ENCODE measurements at places on chromosomes 13 and 19.

DNA sequence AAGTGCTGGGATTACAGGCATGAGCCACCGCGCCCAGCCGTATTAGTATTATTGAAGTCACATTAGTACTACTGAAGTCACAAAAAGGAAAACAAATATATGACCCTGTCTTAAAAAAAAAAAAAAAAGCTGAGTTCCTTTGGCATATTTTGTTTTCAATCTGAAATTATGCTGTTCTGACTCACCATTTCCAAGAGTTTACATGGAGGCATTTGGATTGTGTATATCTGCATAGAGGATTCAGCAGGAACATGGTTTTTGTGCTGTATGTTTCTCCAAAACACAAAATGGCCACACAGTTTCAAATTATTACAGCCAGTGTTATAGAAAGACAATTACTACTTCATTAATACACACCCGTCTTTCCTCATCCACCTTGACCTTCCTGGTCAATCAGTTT is 103.5 kb upstream of the TSC22D1 start:
- no peak for DNase-seq

DNA sequence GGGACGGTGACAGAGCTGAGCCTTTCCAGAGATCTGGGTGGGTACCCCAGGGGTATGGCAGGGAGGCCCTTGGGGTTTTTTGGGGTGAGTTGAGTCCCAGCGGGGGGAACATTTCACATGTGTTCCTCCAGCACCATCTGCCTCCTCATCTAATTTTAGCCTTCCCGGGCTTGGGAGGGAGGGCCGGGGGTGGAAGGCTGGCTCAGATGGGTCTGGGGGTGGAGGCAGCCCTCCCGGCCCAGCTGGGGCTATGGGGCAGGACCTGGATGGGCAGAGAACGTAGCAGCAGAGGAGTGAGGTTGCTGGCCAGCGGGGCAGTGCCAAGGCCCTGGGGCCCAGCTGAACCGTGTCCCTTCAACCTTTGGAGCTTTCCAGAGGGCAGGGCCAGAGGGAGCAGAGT is 23.5 kb downstream of the ADGRL1 start:
- DNase-seq, result no peak

DNA sequence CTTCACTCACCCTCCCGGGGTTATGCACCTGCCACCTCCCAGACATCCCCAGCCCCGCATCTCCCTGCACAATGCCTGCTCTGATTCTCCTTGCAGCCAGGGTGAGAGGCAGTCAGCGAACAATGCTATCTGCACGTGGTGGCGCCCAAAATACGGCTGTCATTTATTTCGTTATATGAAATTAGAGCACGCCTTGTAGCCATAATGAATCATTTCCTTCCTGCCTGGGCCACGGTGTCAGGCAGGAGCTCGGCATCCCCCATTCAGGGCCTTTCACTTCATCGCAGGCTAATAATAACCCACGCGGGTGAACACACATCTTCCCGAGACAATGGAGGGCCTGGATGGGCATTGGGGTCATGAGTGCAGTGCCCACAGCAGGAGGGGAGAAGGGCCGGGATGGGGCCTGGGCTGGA is 143.8 kb upstream of the ZNF507 start:
- DNase-seq, result no peak

DNA sequence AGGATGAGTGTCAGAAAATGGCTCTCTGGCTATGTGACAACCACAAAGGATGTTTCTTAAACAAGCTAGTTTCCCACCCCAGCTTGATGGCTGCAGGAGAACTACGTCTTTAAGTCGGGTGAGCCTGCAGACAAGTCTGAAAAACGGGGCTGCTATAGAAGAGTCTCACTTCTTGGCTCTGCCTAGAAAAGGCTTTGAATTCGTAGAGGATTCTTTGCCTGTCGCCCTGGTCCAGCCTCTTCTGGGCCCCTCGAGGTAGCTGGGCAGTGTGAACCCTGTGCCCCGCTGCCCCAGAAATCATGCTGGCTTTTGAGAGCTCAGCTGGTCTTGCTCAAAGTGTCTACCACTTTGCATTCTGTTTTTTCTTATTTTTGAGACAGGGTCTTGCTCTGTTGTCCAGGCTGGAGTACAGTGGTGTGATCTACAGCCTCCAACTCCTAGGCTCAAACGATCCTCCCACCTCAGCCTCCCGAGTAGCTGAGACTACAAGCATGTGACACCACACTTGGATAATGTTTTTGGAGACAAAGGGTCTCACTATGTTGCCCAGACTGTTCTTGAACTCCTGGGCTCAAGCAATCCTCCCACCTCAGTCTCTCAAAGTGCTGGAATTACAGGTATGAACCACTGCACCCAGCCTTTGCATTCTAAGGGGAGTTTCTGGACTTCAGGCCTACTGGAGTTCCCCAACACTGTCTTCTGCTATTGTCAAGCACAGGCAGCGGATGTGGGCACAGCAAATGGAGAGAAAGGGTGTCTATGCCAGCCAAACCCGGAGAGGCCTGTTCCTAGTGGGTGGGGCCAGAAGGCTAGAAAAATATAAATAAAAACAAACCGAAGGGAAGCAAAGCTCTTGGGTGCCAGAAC is 6.5 kb downstream of the CEBPA start:
- no peak for DNase-seq

DNA sequence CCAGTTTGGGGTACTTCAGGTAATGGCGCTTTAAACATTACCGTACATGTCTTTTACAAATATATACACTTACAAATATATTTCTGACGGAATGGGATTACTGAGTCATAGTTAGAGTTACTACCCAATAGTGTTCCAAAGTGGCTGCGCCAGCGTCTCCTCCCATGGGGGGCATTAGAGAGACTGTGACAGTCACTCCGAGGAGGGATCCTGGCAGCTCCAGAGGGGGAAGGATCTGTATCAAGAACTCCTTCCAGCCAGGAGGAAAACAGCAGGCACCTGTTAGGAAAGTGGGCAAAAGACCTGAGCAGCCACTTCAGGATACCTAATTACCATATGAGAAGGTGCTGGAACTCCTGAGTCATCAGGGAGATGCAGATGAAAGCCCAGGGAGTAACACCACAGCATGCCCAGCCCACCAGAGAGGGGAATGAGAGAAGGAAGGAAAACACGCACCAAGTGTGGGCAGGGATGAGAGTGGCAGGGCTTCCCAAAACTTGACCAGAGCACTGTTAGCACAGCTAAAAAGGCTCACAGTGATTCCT is 52.9 kb downstream of the SLC7A9 start:
- DNase-seq, result no peak

GRCh38 chr19:42140125-42140754 is 8.0 kb upstream of the POU2F2 start:
- DNase-seq, result no peak

- DNase-seq, result no peak
These were observed 463.5 kb downstream of the GPC6 start for GRCh38 chr13:93690139-93690538.

DNA sequence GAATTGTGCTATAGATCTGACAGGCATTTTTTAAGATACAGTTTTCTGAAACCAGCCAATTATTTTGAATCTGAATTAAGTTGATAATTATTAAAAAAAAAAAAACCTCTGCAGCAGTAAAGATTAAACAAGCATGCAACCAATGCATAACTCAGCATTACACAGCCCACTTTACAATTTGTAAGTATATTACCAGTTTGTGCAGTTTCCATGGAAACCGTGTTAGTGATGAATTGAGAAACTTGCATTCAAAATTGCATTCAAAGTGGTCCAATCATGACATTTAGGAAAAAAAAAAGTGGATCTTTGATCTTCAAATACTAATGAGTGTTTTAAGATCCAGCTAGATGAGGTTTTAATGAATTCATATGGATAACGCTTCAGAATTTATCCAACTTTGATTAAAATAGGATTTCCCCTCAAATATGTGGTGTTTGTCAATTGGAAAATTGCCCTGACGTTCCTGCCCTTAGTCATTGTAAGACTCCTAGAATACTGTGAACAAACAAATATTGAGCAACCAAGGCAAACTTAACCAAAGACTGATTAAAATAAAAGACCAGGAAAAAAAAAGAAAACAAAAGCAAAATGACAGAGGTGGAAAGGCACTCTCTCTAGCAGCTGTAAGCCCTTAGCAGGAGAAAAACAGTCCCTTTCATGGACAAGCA is 314.8 kb upstream of the MAB21L1 start:
- DNase-seq, result no peak

DNA sequence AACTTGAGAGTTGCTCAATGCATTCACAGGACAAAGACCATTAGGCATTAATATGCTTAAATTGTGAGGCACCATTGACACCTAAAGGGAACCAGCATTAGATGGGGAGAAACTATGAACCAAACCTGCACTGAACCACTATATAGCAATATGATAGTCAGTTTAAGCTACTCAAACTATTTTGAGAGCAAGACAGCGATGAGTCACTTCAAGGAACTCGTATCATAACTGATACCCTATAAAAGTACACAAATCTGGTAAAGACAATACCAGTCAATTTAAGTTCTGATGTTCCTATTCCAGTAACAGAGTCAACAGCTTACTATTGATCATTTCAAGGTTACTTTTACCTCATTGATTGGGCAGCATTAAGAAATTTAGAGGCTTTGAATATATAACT is 151.3 kb upstream of the ATXN8OS start:
- no peak for DNase-seq

GRCh38 chr13:79434556-79434955 is 28.5 kb upstream of the RBM26 start:
- no peak for DNase-seq

GRCh38 chr13:46389457-46390451 is 2.7 kb upstream of the RUBCNL start:
- no peak for DNase-seq

- DNase-seq, result no peak
These were observed 52.8 kb downstream of the RUBCNL start for GRCh38 chr13:46334035-46334822.

GRCh38 chr19:54659300-54659699 is 3.5 kb upstream of the LILRB4 start:
- DNase-seq, result no peak

- DNase-seq, result no peak
These were observed 1.2 kb downstream of the RCBTB2 start for GRCh38 chr13:48531416-48532255.

DNA sequence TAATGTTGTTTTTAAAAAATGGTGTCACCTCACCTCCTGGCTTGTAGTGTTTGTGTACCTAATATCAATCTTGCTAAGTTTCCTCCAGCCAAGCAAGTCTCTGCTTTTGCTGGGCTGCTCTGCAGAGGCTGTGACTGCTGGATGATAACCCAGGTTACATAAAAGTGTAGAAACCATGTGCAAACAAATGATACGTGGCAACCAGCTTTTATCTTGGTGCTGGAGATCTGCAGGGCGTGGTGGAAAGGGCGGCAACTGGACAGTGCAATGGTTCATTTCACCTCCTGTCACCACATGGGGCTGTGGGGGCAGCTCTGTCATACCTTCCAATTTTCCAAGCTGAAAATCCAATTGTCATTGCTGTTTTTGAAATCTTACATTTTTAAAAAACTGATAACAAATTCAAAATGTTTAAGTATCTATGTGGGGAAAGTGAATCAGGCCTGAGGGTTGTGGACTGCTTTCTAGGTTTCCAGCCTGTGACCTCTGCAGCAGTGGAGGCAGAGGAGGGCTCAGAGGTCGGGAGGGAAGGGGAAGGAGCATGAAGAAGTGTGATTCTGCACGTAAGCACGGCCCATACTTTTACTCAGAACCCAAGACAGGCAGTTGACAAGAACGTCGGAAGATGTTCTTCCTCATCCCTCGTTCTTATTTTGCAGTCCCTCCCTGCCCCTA is 9.7 kb downstream of the GPR42 start:
- no peak for DNase-seq

DNA sequence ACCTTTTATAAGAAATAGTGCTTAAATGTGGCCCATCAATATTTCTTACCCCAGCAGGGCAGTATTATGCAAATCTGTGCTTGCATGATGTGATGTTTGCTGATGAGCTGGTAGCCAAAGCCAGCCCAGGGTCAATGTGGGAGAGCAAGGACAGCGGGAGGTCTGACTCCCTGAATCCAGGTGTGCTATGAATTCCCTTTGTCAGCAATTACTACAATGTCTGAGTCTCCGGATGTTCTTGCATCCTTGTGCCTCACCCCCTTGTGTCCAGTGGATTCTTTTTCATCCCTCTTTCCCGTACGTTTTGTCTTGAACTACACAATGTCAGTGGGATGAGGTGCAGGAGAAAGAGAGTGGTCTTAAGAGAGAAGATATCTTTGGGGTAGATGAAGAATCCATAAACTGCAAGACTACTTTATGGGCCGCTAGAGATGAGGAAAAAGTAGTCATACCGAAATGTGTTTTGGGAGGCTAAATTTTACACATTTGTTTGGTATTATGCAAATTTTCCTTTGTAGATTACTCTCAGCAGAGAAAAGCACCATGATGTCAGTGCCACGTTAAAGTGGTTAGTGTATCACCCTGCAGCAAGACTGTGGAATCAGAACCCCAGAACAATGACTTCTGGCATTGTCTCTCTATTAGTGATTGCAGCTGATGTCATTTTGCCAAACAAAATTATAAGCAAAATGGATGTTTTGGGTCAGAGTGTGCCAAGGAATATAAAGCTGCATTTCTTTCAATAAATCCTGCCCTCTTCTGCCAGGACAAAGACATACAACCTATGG is 53.5 kb upstream of the TSHZ3 start:
- no peak for DNase-seq

GRCh38 chr19:10110972-10111317 is 548 bp upstream of the P2RY11 start:
- no peak for DNase-seq

- no peak for DNase-seq
These were observed 72.3 kb upstream of the C1QTNF9B start for GRCh38 chr13:23969647-23970046.

DNA sequence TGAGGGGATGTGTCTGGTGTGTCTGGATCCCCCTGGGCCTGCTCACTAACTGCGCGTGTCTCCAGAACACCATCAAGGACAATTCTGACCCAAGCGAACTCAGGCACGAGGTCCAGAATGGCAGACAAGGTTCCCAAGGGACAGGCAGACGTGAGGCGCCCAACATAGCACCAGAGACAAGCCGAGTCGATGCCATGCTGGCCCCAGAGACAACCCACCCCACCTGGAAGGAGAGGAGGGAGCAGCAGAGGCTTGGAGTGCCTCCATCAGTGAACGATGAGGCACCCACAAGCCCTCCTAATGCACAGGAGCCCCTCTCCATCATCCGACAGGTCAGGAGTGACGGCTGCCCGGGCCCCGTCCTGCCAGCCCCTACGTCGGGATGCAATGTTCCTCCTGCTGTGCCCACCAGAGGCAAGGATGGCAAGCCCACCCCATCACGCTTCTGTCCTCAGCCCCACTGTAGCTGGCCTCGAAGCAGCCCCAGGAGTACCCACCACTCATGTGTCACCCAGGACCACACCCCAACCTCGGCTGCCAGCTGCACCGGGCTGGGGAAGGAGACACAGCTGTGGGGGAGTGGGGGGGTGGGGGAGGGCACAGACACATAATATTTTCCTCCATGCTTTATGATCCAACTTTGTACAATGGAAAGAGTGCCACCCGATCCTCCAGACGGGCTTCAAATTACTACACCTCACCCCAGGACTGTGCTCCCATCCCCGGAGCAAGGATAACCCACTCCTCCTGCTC is 11.8 kb downstream of the AP3D1 start:
- DNase-seq, result no peak

GRCh38 chr13:57982782-57983181 is 351.2 kb downstream of the PCDH17 start:
- no peak for DNase-seq

All from stimulated activated CD8-positive, alpha-beta memory T cell treated with anti-CD3 and anti-CD28 coated beads, Interleukin-15, amount 100 ng/mL, for 24 hours (primary cell).